Germinal center (tissue), 1 donor: ENCODE measurements at places on chromosomes 4 and X.

GRCh38 chr4:93384241-93384640 is 444.3 kb upstream of the ATOH1 start:
- no peak for DNase-seq

DNA sequence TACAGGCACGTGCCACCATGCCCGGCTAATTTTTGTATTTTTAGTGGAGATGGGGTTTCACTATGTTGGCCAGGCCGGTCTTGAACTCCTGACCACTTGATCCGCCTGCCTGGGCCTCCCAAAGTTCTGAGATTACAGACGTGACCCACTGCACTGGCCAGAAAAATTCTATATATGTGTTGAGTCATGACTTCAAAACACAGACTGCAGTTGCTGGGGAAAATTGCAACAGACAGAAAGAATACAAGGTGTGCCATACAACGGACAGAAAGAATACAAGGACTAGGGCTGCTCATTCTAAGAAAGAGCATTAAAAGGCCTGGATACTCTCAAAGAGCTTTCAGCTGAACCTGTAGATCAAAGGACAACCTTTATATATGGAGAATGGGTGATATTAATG is 109.6 kb upstream of the ACSL4 start:
- DNase-seq: no peak

GRCh38 chr4:78661921-78662521 is 110.5 kb downstream of the ANXA3 start:
- DNase-seq: no peak

GRCh38 chrX:49120091-49120490 is 3.4 kb downstream of the GPKOW start:
- no peak for DNase-seq

- DNase-seq: no peak
Observed at GRCh38 chrX:118329175-118329574, 16.7 kb upstream of the WDR44 start.

DNA sequence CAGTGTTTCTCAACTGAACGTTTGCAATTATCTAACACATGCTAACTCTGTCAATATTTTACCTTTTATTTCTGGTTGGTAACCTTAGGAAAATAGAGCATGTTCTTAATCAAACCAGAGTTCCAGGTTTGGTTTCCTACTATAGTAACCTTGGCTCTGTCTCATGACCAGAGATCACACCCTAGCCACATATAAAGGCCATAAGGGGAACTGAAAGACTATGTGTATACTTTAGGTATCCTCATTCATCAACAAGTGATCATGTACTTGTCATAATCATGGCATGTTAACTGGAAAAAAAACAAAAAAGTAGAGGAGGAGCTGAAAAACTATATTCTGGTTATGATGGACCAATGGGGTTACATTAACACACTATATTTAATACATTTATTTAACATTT is 302.4 kb downstream of the TEX13A start:
- DNase-seq: no peak

GRCh38 chrX:140431521-140431920 is 73.3 kb downstream of the SOX3 start:
- no peak for DNase-seq

DNA sequence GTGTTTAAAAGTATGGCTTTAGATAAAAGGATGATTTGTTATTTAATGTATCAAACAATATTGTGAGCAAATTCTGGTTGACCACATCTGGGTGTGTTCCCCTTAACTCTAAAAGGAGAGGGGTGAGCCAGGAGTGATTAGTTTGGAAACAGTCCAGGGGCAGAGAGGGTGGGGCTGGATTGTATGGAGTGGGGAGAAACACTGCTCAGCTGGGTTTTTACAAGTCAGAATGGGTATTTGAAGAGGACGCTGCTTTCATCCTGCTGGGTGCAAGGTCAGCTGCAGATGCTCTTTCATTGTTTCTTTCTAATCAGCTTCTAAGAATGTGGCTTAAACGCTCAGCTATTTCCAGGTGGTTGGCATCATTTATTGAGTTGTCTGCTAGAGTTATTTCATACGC is 82.8 kb upstream of the LIMCH1 start:
- no peak for DNase-seq

GRCh38 chrX:18891548-18891945 is 92.4 kb downstream of the PHKA2 start:
- DNase-seq: no peak

DNA sequence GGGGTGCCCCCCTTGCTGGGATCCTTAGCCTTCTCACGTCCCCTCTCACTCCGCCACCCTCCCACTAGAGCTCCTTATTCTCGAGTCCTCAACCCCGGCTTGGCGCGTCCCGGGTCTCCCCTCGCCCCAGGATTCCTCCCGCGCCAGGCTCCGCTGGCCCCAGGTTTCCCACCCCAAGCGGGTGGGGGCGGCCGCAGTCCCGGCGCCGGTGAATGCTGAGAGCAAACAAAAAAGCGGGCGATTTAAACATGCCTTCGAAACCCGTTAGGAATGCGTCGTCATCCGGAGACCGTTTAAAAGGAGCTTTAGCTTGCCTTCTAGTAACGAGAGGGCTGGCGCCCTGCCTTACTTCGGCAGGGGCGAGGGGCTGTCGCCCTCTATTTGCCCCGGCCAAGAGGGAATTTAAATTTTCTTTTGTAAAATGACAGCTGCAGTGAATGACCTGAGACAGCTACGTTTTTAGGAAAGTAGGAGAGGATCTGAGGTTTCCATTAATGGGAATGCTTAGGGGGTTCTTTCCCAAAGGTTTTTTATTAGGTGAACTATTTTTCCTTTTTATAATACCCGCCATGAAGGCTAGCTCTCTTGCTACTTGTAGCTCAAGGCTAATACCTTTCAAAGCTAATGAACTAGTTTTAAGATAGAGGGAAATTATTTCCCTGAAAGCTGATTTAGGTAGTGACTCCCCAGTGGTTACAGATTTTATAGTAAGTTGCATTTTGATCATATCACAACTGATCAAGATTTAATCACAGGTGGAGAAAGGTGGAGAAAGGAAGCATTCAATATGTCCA is 3.1 kb downstream of the JADE1 start:
- DNase-seq: peak; percentile 12

DNA sequence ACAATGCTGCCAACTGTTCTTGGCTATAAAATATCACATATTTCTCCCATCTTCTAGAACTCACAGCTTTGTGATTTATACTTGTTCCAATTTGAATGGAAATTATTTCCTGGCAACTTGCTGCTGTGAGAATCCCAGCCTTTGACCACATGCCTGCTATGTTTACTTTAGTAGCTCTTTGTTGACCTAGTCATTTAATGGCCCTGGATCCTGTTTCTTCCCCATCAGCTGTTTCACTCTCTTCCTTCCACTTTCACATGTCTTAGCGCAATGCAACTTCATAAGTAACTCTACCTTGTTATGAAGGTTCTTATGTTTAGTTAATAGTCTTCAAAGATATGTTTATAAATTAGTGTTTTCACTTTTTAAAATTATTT is 1973.6 kb upstream of the AGA start:
- no peak for DNase-seq

- no peak for DNase-seq
Observed at GRCh38 chr4:36638273-36638811, 356.9 kb downstream of the DTHD1 start.

DNA sequence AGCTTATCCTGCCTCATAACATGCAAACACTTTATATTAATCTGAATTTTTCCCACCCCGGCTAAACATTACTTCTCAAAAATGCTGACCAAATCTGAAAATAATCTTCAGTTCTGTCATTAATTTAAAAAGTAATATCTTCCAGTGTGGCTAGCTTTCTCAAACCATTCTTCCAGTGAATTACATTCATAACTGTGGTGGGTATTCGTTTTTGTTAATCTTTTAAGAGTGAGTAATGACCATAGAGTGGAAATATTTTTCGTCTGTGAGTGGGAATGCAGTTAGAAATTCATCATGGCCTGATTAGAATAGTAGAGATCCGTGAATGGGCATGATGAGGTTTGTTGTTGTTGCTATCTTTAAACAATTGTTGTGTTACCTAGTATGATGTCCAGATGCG is 138.6 kb upstream of the SFRP2 start:
- DNase-seq: no peak

GRCh38 chr4:108107101-108107500 is 61.6 kb downstream of the LEF1 start:
- DNase-seq: no peak

- no peak for DNase-seq
Observed at GRCh38 chrX:145613894-145614293, 203.7 kb upstream of the SLITRK2 start.

DNA sequence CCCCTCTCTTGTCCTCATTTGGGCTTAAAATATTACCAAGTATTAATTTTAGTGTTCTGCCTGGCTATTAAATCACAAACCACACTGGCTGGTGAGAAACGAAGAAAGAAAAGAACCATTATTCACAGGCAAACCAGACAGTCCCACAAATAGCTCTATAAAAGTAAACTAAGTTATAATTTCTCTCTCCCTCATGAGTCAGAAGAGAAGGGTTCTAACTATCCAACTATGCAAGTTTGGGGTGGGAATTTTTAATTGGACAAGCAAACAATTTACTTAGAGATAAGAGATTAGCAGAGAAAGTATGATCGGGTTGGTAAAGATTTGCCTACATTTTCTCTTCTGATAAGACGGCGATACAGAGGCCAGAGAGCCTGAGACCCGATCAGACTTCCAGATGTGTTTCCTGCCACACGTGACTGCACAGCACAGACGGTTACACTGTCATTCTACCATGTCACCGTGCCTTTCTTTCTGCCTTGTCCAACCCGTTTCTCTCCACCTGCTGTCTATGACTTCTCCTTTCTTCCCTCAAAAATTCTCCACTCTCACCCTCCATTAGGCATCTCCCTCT is 52.3 kb downstream of the MEPE start:
- peak; percentile 35 for DNase-seq

GRCh38 chr4:77430847-77431246 is 174.8 kb upstream of the CXCL13 start:
- no peak for DNase-seq

GRCh38 chrX:150334981-150335380 is 28.1 kb upstream of the MAMLD1 start:
- no peak for DNase-seq

DNA sequence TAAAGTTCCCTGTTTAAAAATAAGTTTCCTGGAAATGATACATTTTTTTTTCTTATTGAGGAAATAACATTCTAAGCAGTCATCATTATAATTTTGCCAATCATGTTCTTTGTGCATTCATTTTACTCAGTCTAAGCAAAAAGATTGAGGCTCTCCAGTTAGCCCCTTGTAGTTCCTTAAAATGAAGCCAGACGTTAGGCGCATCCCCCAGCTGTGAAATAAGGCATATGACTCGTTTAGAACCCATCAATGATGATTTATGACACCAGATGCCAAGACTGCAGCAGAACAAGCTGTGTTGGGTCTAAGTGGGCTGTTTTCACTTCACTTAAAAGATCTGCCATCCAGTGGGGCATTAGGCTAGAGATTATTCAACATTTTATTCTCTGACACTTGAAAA is 17.0 kb downstream of the PDGFC start:
- DNase-seq: no peak

DNA sequence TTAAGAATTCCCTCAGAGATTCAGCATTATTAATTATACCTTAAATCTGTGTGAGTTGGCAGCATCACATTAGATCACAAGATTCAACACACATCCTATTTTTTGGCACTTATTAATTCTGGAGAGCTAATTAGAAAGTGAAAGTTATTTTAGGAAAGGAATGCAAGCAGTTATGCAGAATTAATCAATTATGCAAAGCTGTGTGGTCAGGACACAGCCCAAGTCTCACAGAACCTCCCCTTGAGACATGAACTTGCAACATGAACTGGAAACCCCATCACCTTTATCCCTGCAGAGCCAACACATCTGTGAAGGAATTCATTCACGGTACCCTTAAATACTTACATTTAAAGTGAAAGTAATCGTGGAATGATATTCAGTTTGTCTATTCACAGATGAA is 80.5 kb downstream of the TSPAN5 start:
- no peak for DNase-seq

DNA sequence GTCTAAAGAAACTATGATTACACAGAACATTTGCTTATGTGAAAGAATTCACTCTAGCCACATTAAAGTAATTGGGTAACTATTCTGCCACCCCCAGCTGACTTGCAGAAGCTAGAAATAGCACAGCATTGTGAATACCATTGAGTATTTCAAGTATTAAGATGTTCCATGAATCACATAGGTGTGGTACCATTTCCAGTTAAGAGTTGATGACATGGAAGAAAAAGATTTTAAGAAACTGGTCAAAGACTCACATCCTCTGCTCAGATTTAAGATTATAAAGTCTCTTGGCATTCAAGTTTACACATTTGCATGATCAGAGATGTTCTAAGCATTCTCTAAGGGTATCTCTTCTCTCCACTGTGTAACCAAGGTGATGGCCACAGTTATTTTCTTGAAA is 287.5 kb downstream of the CAMK2D start:
- DNase-seq: no peak

DNA sequence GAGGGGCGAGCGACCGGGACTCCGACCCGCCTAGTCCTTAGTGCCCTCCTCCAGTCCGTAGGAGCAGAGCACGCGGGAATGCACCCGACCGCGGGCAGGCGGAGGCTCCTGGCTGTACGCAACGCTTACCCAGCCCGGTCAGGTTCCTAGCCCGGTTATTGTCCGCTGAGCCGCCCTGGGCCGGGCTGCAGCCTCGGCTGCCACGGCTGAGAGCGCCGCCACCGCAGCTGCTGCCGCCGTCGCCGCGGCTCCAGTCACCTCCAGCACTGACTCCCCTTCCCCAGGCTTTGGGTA is at the start of gene AMER1:
Gene AMER1, minus strand, starts transcription at position 268 of the 294 bp plus-strand sequence. CDS start 12,422 bp downstream, outside the sequence.
- no peak for DNase-seq

GRCh38 chr4:82508806-82509428 is 52.9 kb downstream of the TMEM150C start:
- no peak for DNase-seq

GRCh38 chr4:155249016-155249566 is 40.7 kb downstream of the NPY2R start:
- no peak for DNase-seq

DNA sequence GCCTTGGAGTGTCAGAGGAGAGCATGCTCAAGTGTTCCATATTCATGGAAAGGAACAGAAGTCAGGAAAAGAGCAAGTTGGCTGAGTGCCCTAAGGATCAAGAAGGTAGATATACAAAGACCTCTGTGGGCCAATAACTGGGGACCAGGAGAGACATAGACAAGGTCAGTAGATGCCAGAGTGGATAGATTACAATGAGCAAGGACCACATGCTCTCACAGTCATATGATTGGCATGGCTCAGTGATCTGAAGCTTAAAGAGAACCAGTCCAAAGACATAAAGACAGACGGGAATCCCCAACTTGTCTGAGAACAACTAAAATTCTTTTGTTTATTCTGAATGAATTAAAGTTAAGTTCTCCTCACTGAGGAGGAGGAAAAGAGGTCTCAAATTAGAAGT is 289.7 kb downstream of the HS3ST1 start:
- no peak for DNase-seq

- no peak for DNase-seq
Observed at GRCh38 chr4:84677995-84678394, 95.1 kb downstream of the CDS1 start.
